CD4-positive, alpha-beta T cell treated with Interleukin-17A for 4 hours (primary cell): ENCODE measurements at places on chromosomes 5 and 9.

GRCh38 chr5:95889076-95889475 lies 66.5 kb upstream of the GLRX start:
- DNase-seq = no peak

DNA sequence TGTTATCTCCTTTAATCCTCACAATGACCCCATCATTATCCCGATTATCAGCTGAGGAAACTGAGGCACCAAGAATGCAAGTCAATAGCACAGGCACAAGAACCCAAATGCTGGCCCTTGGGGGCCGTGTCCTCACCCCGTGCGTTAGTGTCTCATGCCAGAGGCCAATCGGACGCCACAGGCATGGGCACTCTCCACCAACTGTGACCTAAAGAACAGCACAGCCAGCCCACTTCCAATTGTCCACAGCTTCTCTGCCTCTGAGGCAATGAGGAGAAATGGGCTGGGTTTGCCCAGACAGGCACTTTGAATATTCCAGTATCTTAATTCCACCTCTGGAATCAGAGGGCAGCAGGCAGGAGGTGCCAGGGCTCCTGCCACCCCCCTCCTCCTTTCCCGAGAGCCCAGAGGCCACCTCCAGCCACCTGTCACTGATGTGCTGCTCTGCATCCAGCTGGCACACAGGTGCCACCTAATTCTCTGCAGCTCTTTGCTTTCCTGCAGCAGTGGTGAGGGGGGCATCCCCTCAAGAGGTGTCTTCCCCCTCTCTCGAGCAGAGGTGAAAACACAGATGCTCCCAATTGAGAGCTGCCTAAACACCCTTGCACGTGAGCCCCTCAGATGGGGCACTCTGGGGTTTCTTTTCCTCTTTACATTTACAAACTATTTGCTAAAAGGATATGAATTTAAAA lies 107.5 kb downstream of the ROR2 start:
- DNase-seq = no peak

DNA sequence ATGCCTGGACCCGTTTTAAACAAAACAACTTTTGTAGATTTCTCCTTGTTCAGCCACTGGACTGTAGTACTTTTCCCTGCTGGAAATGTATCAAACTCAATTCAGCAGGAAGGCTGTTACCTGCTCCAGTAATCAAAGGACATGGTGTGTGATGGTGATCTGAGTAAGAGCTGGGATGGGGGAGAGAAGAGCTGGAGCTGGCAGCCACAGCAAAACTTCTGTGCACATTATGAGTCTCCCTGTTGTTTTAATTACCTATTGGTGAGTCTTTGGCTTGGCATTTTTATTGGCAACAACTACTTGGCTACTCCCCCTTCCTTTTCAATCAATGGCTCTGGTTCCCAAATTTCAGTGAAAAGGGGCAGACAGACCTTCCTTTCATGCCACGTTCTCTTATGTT lies 9.7 kb downstream of the NREP start:
- no peak for DNase-seq

DNA sequence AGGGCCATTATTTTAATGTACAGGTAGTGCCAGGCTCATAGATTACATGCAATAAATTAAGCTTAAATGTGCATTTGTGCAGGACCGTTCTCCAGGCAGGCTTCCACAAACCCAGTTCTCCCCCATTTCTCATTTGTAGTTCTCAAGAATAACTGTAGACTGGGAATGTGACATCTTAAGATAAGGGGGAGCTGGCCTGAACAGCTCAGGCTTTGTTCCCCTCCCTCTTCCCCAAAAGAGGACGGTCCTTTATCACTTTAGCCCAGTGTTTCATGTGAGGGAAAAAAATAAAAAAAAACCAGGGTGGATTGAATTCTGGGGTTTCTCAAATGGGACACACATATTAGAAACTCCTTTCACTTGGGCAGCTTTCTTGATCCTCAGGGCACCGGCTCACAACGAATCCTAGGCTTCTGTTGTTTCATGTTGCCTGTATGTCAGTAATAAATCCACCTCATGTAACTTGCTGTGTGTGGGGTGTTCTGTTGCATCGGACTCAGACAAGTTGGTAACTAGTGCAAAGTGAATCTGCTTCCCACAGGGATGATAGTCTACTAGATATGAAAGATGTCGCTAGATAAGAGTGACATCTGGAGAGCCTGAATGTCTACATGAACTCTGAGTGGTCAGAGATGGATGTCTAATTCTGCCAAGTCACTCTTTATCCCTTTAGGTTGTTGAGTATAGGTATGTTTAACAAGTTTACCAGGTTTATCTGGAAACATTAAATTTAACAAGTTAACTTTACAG lies 2030.6 kb upstream of the NUDT12 start:
- no peak for DNase-seq

GRCh38 chr5:174692982-174693422 lies 31.4 kb upstream of the MSX2 start:
- DNase-seq = no peak

GRCh38 chr5:120817044-120817985 lies 353.2 kb downstream of the PRR16 start:
- no peak for DNase-seq

- no peak for DNase-seq
Observed at GRCh38 chr9:83701769-83702168, 6.0 kb downstream of the UBQLN1 start.

GRCh38 chr5:28748446-28748845 lies 1710.1 kb upstream of the CDH9 start:
- DNase-seq = no peak

DNA sequence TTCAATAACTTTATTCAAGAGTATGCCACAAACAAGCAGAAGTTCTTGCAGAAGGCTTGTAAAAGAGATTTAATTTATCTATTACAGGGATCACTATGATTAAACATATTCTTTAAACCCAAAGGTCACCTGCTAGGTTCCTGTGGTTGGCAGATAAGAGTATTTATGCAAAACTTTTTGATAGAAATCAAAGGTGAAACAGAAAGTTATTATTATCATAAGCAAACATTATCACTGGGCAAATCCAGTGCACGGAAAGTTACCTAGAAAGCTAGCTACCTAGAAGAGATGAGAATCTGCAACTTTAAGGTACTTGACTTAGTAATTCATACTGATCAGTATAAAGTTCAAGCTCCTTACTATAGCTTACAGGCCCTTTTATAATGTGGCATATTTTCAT lies 3.2 kb downstream of the STARD4 start:
- no peak for DNase-seq

DNA sequence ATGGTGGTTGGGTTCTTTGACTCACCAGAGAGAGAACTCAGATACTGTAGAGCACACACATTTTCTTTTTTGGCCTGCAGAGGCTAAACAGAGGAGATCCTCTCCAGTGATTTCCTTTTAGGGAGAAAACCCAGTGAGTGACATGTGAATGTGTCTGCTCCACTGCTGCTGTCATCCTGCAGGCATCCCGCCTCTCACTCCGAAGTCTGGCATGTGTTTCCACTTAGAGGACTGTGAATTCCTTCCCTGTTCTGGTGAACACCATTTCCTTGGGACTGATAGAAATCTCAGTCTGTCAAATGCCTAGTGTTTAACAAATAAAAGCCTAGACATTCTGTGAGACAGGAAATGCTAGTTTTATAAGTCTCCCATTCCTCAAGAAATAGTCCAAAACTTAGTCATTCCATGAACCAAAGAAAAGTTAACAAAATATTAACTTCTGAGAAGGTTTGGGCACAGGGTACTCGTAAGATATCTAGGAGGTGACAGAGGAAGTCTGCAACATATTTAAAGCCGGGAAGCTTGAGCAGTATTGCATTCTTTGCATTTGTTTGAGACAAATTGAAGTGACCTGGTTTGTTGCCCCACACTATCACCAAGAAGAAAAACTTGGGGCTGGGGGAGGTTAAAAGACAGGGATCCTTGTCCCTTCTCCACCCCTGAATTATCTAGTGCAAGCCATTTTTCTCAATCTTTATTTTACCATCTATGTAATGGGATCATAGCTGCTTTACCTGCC lies 74.9 kb upstream of the NIPAL4 start:
- no peak for DNase-seq

- no peak for DNase-seq
Observed at GRCh38 chr9:445033-445432, 230.4 kb downstream of the DOCK8 start.

GRCh38 chr9:131394464-131395156 lies 724 bp downstream of the PRRC2B start:
- peak; percentile 60 for DNase-seq

DNA sequence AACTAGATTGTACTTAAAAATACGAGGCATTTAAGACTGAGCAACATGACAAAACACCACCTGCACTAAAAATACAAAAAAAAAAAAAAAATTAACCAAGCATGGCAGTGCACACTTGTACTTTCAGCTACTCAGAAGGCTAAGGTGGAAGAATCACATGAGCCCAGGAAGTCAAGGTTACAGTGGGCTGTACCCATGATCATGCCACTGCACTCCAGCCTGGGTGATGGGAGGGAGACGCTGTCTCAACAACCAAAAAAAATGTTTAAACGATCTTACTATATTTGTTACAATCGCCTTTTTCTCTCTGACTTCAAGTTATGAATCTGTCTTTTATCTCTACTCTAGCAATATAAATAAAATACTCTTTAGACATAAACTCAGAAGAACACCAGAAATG lies 1454.3 kb downstream of the MAT2B start:
- DNase-seq = no peak

GRCh38 chr5:56126487-56127179 lies 106.5 kb downstream of the ANKRD55 start:
- DNase-seq = peak; percentile 29

GRCh38 chr9:115712981-115713380 lies 440.6 kb upstream of the PAPPA start:
- no peak for DNase-seq

DNA sequence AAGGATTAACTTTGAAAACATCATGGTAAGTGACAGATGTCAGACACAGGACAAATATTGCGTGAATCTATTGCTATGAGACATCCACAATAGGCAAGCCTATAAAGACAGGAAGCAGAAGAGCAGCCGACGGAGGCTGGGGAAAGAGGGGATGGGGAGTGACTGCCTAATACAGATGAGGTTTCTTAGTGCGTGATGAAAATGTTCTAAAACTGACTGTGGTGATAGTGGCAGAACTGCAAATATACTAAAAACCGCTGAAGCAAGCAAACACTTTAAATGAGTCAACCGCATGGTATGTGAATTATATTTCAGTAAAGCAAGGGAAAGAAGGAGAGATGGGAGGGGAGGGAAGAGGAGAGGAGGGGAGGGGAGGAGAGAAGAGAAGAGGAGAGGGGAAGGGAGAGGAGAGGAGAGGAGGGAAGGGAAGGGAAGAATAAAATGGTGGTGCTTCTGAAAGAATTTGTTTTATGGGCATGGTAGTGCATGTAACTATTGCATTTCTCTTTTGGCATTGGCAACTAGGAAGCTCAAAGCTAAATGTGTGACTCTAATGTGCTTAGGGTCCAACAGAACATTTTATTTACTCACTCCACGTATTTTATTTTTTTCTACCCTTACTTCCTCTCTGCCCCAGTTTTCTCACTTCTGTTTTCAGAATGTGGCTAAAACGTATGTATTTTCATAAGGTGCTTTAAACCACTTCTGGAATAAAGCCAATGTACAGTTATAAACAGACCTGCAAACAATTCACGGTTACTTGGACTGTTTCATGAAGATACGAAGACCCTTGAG lies 21.3 kb downstream of the AKNA start:
- DNase-seq = peak; percentile 69

GRCh38 chr5:118578093-118578492 lies 410.3 kb downstream of the DTWD2 start:
- no peak for DNase-seq

DNA sequence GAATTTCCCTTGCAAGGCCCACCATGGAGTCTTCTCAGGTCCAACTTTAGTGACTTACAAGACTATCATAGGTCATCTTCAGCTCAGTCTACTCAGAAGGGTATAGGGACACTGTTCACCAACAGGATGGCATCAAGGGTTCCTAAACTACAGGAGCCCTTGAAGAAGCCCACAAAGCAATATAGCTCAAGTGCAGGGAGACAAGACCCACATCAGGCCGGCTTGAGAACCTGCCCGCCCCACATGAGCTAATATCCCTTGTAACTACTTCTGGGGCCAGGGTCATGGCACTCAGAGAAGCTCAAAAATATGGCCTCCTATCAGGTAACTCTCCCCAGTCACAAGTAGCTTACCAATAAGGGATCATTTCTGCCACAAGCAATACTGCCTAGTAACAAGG lies 249.9 kb downstream of the CDK5RAP2 start:
- no peak for DNase-seq

DNA sequence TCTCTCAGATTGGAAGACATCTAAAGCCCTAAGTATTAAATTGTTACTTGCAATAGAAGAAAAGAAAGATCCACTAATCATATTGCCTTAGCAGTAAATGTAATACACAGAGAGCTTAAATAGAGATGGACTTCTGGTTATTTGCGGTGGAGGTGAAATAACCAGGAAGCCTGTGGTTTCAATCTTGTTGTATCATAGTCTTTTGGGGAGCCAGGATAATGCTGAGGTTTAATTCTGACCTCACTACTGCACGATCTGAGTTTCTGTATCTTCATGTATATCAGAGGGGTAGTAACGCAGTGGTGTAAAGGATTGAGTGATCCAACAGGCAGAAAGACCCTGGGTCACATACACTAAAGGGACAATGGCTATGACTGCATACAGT lies 71.7 kb downstream of the ANKRD55 start:
- no peak for DNase-seq

DNA sequence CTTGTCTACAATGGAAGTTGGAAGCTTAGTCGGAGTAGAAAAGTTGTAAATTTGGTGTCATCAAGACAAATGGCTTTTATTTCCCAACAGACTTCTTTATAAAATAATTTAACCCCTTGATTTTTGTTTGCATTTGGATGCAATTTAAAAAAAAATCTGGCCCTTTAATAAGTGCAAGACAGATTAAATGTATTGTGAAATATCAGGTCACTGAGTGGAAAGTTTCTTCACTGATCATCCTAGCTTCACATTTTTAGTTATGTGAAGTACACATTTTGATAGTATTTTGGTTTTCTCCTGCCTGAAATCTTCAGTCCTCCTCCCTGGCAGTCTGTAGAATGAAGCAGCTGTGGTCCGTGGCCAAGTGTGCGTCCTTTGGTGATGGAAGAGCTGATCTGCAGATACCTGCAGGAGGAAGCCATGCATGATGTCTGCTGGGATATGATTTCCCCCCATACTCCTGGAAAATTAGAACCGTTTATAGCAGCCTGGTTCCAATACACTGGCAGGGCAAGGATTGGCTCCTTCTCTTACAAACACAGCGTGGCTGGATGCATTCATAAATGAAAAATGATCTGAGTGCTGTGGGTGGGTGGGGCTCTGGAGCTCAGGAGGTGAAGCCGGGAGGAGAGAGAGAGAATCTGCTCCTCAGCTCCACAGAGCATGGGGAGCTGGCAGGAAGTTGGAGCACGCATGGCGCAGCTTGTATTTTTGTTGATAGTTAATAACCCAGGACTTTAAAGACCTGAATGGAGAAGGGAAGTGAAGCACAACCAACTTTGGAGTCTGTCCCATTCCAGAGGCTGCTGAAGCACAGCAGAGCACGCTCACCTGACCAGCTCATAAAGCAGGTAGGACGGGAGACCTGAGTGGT lies 238.4 kb downstream of the GOLPH3 start:
- no peak for DNase-seq

GRCh38 chr9:35293376-35293964 lies 131.7 kb downstream of the UNC13B start:
- no peak for DNase-seq

GRCh38 chr9:84121991-84122523 lies 141.5 kb downstream of the RMI1 start:
- DNase-seq = no peak
